ENCODE measurements at places on chromosomes 2 and 18. TPM values are rescaled to one million over a fixed set of nuclear protein-coding genes. Genes with fewer than 3 reads are reported as not detected.

ZSWIM2 gene
- not detected for total RNA-seq

- H3K36me3 ChIP-seq, result peaks cover 2% of the 10 kb centered on the region
- peaks cover 45% of the 10 kb centered on the region for H3K4me1 ChIP-seq
- DNase-seq, result no peak
- no peak overlapping the region for H3K4me3 ChIP-seq
- H3K27ac ChIP-seq, result no peak overlapping the region
Measured at GRCh38 chr2:98775146-98775986, 44.4 kb upstream of the MGAT4A start.

FAM124B gene
- not detected for total RNA-seq

DNA sequence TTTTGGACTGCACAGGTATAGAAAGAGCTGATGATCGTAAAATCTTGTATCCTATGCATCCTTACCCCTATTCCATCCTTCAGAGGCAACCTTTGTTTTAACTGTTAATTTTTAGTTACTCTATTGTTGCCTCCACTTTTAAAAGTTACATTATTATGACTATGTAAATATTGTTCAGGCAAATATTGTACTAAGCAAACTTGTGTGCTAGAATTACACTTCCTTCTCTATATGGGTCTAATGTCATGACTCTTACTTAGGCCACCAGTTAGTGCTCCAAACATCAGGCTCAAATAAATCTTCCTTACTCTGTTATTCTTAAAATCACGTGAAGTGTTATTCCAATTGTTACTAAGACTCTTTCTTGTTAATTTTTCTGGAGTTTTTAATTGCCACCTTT lies 47.4 kb upstream of the EMILIN2 start:
- H3K4me3 ChIP-seq, result no peak overlapping the region
- no peak overlapping the region for H3K27ac ChIP-seq
- H3K27me3 ChIP-seq, result no peaks in the 10 kb centered on the region
